Activated gamma-delta T cell (primary cell): ENCODE measurements at places on chromosomes 7 and 10.

DNA sequence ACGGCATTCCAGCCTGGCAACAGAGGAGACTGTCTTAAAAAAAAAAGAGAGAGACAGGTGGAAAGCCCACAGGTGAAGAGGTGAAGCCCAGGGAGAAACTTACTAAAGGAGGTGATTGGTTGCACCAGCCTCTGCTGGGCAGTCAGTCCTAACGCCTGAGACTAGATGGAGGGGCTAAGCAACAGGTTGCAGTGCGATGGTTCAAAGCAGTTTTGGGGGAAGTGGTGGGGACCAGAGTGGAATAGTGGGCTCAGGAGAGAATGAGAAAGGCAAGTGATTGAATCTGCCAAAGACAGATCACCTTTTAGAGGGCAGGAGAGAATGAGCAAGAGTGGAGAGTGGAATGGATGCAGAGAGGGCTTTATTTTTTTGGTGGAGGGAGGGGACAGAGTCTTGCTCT is 100.0 kb upstream of the KCTD7 start:
- DNase-seq, result no peak

DNA sequence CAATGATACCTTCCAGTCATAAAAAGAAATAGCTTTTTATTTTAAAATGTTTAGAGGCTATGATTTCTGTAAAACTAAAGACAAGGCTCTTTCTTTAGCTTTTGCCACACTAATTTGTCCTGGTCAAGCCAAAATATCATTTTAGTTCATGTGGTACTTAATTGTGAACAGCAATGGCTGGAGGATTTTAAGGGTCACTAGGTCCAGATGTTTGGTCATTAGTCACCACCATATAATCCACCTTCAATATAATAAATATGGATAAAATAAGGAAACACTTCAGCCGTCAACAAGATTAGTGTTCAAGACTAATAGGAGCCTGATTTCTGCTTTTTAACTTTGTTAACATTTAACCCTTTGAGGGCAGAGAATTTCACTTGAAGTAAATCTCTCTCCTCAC is 50.0 kb upstream of the HGF start:
- DNase-seq, result no peak

GRCh38 chr10:11881477-11882417 is 58.6 kb downstream of the PROSER2 start:
- no peak for DNase-seq

- no peak for DNase-seq
Observed at GRCh38 chr7:117171106-117171505, 151.8 kb downstream of the WNT2 start.

DNA sequence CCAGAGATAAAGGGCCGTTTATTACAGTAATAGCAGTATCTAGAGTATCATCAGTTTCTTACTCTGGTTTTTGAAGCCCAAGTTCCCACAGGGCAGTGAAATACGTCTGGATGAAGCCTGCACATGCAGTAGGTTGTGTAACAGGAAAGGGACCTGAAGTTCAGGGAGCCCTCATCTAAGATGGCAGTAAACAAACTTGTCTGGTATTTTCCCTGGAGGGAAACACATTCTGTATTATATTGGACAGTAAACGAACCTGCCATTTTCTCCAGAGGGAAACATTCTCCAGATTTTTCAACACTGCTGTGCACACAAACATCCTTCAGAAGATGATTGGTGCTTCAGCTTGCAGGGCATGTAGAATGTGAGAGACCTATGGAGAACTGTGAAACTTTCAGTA is 189.9 kb downstream of the TFEC start:
- no peak for DNase-seq

GRCh38 chr10:13340068-13340467 is 8.0 kb downstream of the SEPHS1 start:
- no peak for DNase-seq

- DNase-seq, result no peak
Observed at GRCh38 chr7:103348452-103348851, 1.0 kb downstream of the PSMC2 start.

DNA sequence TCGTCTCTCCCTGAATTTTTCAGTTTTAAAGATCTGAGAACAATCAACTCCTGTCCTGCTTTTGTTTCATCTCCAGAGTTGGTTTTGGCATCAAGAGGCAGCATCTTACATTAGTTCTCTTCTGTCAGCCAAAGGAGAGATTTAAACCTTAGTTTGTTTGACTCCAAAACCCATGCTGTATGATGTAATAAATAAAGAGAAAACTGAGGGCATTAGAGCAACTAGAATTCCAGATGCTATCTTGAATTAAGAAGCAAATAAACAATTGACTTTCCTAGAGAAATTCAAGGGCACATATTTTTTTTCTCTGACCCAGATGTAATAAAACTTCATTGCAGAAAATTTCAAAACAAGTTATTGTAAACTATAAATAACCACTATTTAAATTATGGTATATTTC is 54.4 kb downstream of the INHBA start:
- no peak for DNase-seq

GRCh38 chr7:52355053-52355452 is 680.4 kb upstream of the POM121L12 start:
- no peak for DNase-seq

- DNase-seq, result no peak
Observed at GRCh38 chr10:66322777-66323176, 603.1 kb upstream of the LRRTM3 start.

DNA sequence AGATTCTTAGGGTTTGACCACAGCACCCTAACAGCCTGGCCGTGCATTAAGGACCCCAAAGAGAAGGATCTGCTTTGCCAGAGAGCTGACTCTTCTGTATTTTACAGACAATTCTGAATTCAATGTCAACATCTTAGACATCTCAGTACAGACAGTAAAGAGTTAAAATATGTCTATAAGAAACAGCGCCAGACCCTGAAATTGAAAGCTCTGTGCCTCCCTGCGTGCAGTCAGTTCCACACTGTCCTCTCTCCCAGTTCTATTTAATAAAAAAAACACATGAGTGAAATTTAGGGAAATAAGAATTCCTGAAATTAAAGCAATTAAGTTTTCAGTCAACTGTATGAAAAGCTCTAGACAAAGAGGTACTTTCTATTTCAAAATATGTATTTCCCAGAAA is 45.1 kb downstream of the MET start:
- DNase-seq, result no peak

DNA sequence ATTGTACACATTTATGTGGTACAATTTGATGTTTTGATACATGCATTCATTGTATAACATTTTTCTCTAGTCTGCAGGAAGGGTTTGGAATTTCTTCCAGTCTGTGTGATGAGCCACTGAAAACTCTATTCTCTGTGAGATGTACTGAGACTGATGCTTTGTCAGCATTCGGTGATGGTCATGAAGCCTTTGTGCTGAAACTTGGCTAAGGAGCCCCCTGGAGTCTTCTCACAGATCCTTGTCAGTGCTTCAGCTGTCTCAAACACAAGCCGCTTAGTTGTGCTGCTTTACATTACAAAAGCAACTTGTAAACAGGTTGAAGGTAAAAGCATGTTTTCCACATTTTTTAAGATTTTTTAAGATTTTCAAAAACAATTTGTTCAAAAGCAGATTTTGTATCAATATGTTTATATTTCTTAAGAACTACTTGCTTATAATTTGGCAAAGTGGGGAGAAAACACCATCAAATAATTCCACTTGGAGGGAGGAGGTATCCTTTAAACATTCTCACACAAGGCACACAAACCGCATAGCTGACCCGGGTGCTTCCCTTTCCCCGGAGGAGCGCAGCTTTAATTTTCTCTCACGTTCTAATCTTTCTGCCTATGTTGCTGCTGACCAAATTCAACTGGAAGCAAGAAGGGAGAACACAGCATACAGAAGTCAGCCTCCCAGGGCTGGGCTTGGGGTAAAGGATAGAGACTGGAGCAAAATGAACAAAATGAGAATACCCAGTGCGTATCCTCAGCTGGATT is 249.8 kb upstream of the VSTM2A start:
- no peak for DNase-seq

GRCh38 chr10:5252177-5253037 is 55.8 kb downstream of the AKR1C4 start:
- no peak for DNase-seq
